ENCODE measurements at places on chromosomes 6 and 20.

- no peak for DNase-seq
These were observed 355.9 kb downstream of the PREX1 start for GRCh38 chr20:48471759-48472408.

GRCh38 chr20:2305479-2305878, 9.7 kb downstream of the TGM3 start:
- no peak for DNase-seq

- no peak for DNase-seq
These were observed 73.1 kb downstream of the HIVEP2 start for GRCh38 chr6:142871910-142872331.

GRCh38 chr20:41320976-41321375, 3.4 kb upstream of the ZHX3 start:
- DNase-seq, result no peak

- DNase-seq, result no peak
These were observed 7.0 kb downstream of the MRPS18A start for GRCh38 chr6:43680308-43681200.

GRCh38 chr6:26029857-26030653, 57.2 kb upstream of the HFE start:
- DNase-seq, result no peak

DNA sequence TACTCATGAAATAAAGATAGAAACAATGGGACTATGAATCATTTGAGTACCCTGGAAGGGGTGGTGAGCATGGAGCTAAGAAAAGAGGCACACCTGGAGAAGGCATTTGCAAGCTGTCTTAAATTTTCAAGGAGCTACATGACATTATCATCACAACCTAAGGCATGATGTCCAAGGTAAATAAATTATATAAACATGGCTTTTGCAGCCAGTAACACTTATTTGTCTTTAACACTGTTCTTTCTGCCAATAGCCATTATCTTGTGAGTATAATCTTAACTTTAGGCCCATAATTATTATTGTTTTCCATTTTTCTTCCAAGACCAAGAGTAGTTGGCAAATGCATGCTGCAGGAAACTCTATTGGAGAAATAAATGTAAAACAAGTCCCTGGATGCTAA, 63.7 kb downstream of the ALDH5A1 start:
- no peak for DNase-seq

DNA sequence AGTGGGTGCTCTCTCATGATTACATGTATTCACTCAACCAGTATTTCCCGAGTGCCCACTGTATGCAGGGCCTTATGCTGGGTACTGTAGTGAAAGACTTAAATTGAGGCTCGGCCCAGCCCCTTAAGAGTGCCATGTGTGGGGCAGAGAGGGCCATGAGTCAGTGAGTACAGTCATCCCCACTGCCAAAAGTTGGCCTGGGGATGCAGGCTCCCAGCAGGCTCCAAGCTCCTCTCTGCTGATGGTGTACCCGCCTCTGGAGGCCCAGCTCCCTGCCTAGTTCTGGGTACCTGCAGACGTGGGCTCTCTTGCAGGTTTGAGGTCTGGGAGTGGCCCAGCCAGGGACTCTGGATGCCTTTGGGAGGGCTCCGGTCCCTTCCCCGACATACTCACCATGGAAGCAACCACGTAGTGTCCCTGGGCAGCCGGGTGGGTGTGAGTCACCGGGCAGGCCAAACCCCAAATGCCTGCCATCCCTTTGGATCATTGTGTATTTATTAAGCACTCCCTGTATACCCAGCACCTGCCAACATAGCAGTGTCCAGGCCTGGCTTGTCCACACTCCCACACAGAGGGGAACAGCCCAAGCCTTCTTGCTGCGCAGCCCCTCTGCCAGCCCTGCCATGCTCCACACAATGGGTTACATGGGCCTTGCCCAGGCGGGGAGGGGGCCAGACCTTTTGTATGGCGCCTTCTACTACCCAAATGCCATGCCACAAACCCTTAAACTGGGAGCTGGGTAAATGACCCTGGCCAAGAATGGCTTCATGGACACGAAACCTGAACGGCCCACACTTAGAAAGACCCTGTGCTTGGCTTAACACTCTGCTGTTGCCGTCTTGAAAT, 153.6 kb downstream of the VEGFA start:
- no peak for DNase-seq

- peak; percentile 44 for DNase-seq
These were observed 887 bp downstream of the TSPYL1 start for GRCh38 chr6:116278854-116279231.

DNA sequence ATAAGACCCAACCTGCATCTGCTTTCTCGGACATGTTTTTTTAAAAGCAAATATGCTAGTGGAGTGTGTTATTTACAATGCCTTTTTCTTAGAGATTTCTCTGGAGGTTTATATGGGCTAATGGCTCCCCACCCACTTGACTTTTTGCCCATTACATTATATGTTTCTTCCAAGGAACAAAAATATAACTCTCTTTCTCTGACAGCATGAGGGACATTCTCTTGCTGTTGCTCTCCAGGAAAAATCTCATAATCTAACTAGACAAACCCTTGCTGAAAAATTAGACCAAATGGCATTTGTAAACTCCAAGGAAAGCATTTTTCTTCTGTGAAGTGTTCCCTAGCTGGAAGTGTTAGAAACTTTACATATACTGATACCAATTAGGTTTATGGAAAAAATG, 213.7 kb downstream of the PRL start:
- no peak for DNase-seq

DNA sequence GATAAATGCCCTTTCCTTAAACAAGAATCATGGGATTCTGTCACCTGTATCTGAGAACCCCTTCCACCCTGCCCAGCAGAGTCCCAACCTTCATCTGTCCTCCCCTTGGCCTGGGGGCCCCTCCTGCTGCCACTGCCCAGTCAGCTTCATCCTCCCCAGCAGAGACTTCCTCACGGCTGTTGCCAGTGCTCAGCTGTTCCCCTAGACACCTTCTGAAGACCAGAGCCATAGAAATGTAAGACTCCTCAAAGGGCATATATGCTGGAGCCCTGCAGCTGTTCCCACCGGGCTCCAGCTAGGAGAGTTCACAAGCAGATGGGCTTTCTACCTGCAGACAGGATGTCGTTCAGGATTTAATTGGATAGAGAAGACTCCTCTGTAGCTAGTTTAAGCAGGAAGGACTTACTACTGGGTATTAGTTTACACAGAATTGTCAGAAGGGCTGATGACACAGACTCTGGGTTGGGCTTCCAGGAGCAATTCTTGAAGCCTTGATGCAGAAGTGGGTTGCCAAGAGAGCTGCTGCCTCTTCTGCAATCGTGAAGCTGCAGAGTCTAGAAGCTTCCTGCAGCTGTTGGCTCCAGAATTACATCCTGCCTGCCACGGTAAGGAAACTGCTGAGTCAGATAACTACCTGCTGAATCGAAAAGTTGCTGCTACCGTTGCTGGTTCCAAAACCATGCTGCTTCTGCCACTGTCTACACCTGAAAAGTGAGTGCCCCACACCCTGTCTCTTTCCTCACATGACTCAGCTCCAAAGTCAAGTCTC, 57.1 kb upstream of the MLN start:
- no peak for DNase-seq

DNA sequence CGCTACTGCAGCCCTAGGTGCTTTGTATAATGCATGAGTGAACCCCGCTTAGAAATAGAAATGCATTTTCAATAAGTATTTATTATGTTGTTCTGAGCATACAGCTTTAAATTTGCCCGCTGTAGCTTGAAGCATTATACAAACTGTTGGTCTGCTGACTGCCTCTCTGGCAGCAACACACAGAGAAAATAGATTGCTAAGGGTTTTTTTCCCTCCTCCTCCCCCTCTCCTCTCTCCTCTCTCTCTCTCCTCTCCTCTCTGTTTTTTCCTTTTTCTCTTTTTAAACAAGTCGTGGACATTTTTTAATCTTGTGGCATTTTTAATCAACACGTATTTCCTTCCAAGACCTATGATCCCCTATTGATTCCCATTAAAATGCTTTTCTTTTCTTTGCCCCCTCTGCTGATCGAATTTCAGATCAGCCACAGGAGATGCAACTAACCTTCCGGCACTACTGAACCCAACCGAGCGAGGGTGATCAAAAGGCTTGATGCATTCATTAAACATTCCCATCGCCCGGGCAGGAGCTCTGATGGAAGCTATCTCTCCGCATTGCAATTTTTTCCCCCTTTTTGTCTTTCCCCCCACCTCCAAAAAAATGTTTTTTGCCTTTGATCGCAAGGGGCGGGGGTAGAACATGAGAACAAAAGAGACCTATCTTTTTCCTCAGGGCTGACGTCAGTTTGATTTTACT, 90.7 kb upstream of the ARID1B start:
- peak; percentile 52 for DNase-seq

DNA sequence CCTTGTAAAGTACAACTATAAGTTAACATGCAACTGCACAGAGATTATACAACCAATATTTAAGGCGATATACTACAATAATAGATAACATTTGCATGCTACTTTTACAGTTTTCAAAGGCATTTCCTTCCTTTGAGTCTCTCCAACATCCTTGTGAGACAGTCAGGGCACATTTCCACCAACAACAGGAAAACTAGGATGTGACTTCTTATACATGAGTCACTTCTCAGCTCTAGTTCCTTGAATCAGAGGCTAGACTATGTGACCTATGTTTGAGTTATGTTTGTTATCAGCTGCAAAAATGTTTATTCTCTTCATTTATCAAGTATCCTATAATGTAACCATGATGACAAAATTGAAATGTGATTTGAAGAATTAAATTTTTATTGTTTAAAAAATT, 51.7 kb upstream of the TFAP2D start:
- DNase-seq, result no peak

- no peak for DNase-seq
These were observed 24.2 kb upstream of the MAS1 start for GRCh38 chr6:159866286-159867247.

DNA sequence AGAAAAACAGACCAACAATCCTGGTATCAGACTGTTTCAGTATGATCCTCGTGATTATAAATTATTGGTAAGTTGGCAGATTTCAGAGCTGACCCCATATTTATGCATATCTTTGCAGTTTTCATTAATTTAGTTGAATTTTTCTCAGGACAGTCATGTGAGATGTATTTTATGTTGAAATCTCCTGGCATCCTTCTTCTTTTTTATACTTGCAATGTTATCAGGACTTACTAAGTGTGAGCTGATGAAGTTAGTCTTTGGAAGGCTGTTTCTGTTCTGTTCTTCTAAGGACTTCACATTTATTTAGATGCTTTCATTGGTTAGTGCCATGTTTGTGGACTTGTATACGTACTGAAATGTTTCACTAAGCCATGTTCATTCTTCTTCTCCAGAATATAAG, 17.2 kb downstream of the SMPDL3A start:
- DNase-seq, result no peak

GRCh38 chr20:63641792-63642523, 11.3 kb downstream of the STMN3 start:
- peak; percentile 98 for DNase-seq

GRCh38 chr6:85348643-85349042, 101.2 kb upstream of the NT5E start:
- DNase-seq, result no peak

GRCh38 chr6:53673162-53673727, 7.7 kb upstream of the KLHL31 start:
- no peak for DNase-seq
